ENCODE measurements at places on chromosomes 4 and X.

- no peak for DNase-seq
Observed at GRCh38 chr4:78059938-78060337, 2.8 kb downstream of the FRAS1 start.

GRCh38 chr4:152149745-152150144 lies 386.1 kb downstream of the FBXW7 start:
- no peak for DNase-seq

- DNase-seq = no peak
Observed at GRCh38 chrX:105647749-105648148, 174.6 kb upstream of the NRK start.

DNA sequence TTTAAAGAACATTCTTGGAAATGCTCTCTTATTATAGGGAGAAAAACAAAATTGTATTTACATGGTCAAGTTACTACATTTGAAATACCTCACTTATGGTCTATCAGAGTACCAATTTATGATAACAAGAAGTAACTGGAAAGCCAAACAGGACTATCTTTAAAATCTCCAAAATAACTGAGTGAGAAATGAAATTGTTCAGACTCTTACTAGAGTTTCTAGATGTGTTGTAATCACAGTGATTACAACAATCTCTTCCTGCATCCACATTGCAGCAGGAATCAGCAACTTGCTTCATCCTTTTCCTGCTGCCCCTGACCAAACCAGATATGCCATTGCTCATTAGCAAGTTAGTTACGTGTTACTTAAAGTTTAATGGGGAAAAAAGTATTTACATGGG lies 245.2 kb upstream of the SMIM31 start:
- DNase-seq = no peak

- no peak for DNase-seq
Observed at GRCh38 chrX:71198066-71198465, 25.0 kb upstream of the GJB1 start.

GRCh38 chr4:146053891-146054290 lies 115.3 kb upstream of the ZNF827 start:
- DNase-seq = no peak

- no peak for DNase-seq
Observed at GRCh38 chrX:20151689-20152088, 10.1 kb upstream of the EIF1AX start.

DNA sequence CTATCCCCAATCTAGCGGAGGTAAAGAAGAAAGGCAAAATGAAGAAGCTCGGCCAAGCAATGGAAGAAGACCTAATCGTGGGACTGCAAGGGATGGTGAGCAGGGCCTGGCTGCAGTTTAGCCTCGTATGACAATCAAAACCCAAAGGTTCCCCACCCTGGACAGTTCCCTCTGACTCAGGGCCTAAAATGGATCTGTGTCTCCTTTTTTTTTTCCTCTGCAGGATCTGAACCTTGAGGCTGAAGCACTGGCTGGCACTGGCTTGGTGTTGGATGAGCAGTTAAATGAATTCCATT lies 986 bp downstream of the HDAC6 start:
- no peak for DNase-seq

- no peak for DNase-seq
Observed at GRCh38 chrX:112820364-112821268, 20.0 kb downstream of the AMOT start.

DNA sequence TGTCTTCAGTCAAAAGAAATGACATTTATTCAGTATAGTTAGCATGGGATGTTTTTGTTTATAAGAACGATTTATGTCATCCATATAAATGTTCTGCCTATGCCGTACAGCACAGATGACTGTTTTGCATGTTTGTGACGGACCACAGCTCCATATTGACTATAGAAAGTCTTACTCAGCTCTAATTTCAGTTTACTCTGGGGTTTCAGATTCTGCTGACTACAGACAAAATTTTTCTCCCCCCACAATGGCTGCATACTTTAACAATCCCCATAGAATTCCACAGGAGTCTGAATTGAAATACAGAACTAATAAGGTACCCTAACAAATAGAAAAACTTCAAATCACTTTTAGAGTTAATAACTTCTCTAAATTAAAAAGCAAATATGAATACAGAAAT lies 191.0 kb downstream of the SCFD2 start:
- DNase-seq = no peak

GRCh38 chr4:106426069-106426468 lies 57.5 kb upstream of the GIMD1 start:
- DNase-seq = no peak

GRCh38 chr4:62482355-62482754 lies 1282.2 kb downstream of the ADGRL3 start:
- no peak for DNase-seq

GRCh38 chr4:112282860-112283667 lies 2.6 kb downstream of the TIFA start:
- no peak for DNase-seq

- DNase-seq = no peak
Observed at GRCh38 chr4:57425610-57426009, 315.4 kb upstream of the IGFBP7 start.
